ENCODE measurements at places on chromosomes 2 and 18. TPM values are rescaled to one million over a fixed set of nuclear protein-coding genes. Genes with fewer than 3 reads are reported as not detected.

DNA sequence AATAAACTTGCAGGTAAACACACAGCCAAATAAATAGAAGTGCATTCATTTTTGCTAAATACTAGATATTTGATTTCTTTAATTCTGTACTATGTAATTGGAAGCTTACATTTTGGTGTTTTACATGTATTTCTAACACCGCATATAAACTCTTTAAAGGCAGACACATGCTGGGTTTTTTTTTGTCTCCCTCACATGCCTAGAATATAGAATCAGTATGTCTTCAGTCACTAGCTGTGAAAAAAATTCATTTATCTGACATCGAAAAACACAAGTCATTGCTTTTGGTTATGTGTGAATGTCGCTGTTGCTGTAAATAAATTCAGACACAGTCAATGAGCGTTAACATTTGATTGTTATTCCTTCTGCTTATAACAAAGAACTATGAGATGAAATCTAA, 1101.0 kb downstream of the DPP10 start:
- no peak for DNase-seq

- no peak for DNase-seq
Observed at GRCh38 chr2:147165697-147166382, 679.0 kb upstream of the ACVR2A start.

SGPP2 gene
- not detected for total RNA-seq

FOXD4L1 gene
- not detected for total RNA-seq

NPPC gene
- not detected for total RNA-seq

PLEKHA3 gene
- total RNA-seq, result 39.4 TPM

CFC1 gene
- total RNA-seq, result not detected

RAX gene
- total RNA-seq, result not detected
